ENCODE measurements at places on chromosomes 4 and X. TPM values are rescaled to one million over a fixed set of nuclear protein-coding genes. Genes with fewer than 3 reads are reported as not detected.

Gene AMER1
- total RNA-seq: 8.2 TPM

Gene GRID2
- not detected for total RNA-seq

Gene RASSF6
- total RNA-seq: 0.27 TPM

Gene PLP1
- 1.2 TPM for total RNA-seq

DNA sequence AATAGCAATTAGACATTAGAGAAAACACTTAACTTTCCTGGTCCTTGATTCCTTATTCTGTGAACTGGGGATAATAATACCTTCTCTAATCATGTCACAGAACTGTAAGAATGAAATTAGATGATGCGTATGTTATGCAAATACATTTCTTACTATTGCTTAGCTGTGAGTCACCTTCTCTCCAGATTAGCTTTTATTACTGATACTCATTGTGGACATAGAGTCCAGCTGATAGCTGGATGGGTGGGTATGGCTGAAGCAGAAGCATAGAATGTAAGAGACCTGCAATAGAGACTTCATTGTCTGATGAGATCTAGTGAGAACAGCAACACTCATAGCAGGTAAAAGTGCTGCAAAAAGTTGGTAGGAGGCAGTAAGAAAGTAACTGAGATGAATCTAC is 437.2 kb upstream of the ZFP42 start:
- DNase-seq: no peak

Gene DKK2
- total RNA-seq: not detected

DNA sequence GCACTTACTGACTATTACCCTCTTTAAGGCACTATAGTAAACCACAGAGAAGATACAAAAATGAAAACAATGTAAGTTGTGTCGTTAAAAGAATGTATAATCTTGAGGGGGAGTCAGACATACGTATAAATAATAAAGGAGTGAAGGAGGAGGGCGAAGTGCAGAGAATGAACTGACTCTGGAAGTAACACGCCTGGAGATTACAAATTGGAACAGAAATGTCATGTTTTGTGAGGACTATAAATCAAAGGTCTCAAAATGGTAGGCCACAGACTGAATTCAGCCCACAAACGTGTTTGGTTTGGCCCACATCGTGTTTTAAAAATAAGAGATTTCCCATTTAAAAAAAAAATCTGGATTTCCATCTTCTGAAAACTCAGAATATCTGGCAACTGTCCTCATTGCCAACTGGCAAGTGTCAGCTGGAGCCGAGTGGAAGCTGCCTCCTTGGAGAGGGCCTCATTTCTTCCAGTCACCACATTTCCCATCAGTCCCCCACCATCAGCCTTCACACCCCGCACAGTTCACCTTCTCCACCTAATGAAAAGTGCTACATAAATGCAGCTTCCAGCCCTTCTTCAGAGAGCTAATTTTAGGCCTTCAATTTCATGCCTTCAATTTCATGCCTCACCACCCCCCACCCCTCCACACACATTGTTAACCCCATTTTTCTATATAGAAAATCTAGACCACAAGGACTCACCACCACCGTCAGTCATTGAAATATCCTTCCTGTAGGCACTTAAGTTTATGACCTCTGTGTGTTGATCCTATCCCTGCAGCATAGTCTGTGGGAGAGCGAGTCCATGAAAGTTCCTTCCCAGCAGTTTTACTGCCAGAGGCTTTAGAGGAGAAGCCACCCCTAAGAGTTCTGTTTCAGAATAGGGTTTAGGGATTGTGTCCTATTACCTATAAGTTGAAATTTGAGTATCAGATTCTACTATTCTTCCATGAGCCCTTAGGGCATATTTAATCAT is 32.0 kb upstream of the COL25A1 start:
- DNase-seq: no peak

- DNase-seq: no peak
Observed at GRCh38 chr4:10123227-10124101, 6.9 kb upstream of the WDR1 start.

Gene SCML2
- 1.9 TPM for total RNA-seq

Gene MAGEH1
- total RNA-seq: 15.2 TPM
